ENCODE measurements at places on chromosomes 13 and 19. TPM values are rescaled to one million over a fixed set of nuclear protein-coding genes. Genes with fewer than 3 reads are reported as not detected.

DNA sequence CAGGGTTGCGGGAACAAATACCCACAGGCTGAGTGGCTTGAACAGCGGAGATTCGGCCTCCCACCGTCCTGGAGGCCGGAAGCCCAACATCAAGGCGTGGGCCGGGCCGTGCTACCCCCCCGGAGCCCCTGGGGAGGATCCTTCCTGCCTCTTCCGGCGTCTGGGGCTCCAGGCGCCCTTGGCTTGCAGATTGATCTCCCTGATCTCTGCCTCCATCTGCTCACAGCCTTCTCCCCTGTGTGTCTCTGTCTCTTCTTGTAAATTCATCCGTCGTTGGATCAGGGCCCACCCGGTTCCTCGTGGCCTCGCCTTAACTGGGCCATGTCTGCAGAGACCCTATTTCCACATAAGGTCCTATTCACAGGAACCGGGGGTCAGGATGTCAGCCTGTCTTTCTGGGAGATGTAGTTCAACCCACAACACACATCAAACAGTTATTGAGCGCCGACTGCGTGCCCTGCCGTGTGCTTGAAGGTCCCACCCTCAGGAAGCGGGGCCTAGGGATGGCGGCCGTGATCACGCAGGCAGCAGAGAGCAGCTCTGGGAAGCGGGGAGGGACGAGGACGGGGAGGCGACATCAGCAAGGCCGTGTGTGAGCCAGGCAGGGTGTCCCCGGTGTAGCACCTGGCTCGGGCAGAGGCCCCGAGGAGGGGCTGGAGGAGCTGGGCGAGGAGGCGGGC is 21.3 kb downstream of the HCN2 start:
- no peak for DNase-seq

GRCh38 chr19:6253954-6254733 is 25.6 kb downstream of the MLLT1 start:
- no peak for DNase-seq

- no peak for DNase-seq
Observed at GRCh38 chr13:27113436-27113835, 58.2 kb downstream of the USP12 start.

DNA sequence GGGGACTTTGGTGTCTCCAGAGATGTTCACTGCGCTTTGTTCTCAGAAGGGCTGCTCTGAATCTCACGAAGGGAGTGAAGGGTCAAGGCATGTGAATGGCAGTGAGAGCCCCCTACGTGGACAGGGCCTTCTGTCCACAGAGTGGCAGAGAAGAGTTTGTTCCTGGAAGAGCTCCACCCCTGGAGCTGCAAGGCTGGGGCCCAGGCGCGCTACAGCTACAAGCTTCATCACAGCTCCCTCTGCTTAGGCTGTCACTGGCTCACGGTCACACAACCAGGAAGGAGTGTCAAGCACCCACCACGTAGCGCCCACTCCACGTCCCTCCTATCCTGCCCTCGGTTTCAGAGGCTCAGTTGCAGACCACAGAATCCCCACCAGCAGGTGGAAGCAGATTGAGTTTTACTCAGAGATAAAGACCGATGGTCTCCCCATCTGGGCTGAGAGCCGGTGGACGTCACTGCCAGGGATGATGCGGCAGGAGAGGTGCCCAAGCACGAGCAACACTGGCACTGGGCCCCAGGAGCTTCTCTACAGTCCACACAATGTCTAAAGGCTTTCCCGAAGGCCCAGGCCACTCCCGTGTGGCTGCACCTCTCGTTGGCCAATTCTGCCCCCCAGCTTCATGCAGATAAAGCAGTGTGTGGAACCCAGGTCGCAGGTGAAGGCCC is 23.0 kb upstream of the TFDP1 start:
- DNase-seq: no peak

DNA sequence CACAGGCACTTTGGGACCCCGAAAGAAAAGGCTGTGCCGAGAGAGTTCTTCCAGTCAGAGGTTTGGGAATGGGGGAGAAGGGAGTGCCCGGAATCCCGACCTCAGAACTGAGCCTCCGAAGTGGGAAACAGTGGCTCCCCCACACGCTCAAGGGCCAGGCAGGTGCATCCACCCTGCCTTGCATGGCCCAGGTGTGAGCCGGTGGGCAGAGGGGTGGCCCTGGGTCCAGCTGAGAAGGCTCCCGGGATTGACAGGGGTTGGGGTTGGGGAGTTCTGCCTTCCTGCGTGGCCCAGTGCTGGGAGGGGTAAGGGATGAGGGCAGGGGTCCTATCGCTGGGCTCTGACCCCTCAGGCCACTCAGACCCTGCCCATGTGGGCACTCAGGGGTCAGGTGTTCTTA is 163.5 kb upstream of the TUBA3C start:
- DNase-seq: no peak

- no peak for DNase-seq
Observed at GRCh38 chr19:39398297-39398864, 7.2 kb downstream of the MED29 start.

- no peak for DNase-seq
Observed at GRCh38 chr13:98816406-98816805, 63.9 kb upstream of the SLC15A1 start.

GRCh38 chr13:44237881-44238421 is 135.7 kb upstream of the SERP2 start:
- DNase-seq: no peak

Gene OR7D2
- 0.10 TPM for polyA plus RNA-seq

Gene MFSD12
- 55.8 TPM for polyA plus RNA-seq

Gene CYP4F12
- polyA plus RNA-seq: 1.1 TPM

Gene MYH14
- 22.9 TPM for polyA plus RNA-seq

Gene NKPD1
- 0.17 TPM for polyA plus RNA-seq

Gene CKM
- polyA plus RNA-seq: 0.38 TPM

Measured in left kidney (tissue), 8 donors.